ENCODE measurements at places on chromosomes 2 and 18. TPM values are rescaled to one million over a fixed set of nuclear protein-coding genes. Genes with fewer than 3 reads are reported as not detected.

UGT1A3 gene
- total RNA-seq: not detected

KLHL41 gene
- total RNA-seq: not detected

UGT1A8 gene
- total RNA-seq: not detected

- H3K36me3 ChIP-seq: peaks cover 3% of the 10 kb centered on the region
- no peak overlapping the region for H3K4me3 ChIP-seq
- no peak for DNase-seq
Measured at GRCh38 chr2:233423552-233423860, 69.2 kb downstream of the DGKD start.

DNA sequence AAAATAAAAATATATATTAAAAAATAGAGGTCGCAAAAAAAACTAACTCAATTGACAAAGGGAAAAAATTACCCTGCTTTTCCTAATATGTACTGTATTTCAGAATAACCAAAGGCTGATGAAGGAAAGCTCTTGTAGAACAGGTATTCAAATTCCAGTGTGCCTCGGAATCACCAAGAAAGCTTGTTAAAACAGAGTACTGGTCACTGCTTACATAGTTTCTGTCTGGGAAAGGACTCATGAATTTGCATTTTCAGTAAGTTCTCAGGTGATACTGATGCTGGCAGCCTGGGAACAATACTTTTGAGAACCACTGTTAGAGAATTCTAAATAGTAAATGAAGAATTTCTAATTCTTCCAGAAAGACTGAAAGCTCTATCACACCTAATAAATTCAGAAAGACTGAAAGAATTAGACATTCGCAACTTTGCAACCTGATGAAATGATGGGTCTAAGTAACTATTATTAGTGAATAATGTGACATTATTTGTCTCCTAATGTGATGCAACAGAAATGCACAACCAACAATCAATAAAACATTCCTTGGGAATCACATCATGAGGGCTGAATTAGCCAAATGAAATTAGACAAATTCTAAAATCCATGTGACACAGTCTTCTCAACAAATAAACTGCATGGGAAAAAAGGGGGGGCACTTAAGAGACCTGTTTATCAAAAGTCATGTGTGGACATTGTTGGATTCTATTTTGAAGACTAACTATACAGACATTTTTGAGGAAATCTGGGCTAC lies 21.9 kb downstream of the RPRD1A start:
- H3K4me3 ChIP-seq: no peak overlapping the region
- no peaks in the 10 kb centered on the region for H3K27me3 ChIP-seq
- H3K36me3 ChIP-seq: no peaks in the 10 kb centered on the region

DNA sequence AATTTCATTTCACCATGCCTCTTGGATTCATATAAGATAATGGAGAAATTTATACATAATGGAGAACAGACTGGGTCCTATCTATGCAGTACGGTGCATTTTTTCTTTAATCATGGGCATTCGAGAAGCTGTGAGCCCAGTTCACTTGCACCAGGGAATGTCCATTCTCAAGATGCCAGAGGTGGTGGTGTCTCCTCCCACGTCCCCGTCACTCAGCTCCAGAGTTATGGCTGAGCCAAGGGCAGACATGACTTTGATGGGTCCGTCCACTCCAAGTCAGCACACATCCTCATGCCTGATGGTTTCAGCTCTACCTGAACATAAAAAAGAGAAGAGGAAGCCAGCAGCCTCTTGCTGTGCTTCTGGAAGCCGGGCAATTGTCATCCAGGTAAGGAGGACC lies 42.1 kb upstream of the CREG2 start:
- DNase-seq: no peak
- no peak overlapping the region for H3K4me3 ChIP-seq
- H3K27me3 ChIP-seq: no peaks in the 10 kb centered on the region
- H3K4me1 ChIP-seq: peaks cover 11% of the 10 kb centered on the region
- H3K27ac ChIP-seq: no peak overlapping the region

DNA sequence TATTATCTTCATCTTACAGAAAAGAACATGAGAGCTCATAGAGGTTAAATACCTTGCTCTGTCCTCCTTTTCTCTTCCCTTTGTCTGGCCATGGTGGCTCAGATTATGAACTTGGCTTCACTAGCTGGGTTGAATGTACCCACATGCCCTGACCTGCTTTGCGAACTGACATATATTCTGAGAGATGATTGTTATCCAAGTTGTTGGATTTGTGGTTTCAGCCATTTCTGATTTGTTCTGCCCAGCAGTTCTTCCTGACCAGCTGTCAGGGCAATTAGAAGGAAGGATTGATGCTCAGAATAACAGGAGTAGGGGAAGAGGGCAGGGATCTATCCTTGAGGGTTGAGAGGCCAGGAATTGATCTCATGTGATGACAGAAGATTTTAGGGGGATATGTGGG lies 236.8 kb upstream of the FAM98A start:
- DNase-seq: no peak
- no peak overlapping the region for H3K4me3 ChIP-seq
- no peak overlapping the region for H3K27ac ChIP-seq
- H3K4me1 ChIP-seq: no peaks in the 10 kb centered on the region
- no peaks in the 10 kb centered on the region for H3K27me3 ChIP-seq

DNA sequence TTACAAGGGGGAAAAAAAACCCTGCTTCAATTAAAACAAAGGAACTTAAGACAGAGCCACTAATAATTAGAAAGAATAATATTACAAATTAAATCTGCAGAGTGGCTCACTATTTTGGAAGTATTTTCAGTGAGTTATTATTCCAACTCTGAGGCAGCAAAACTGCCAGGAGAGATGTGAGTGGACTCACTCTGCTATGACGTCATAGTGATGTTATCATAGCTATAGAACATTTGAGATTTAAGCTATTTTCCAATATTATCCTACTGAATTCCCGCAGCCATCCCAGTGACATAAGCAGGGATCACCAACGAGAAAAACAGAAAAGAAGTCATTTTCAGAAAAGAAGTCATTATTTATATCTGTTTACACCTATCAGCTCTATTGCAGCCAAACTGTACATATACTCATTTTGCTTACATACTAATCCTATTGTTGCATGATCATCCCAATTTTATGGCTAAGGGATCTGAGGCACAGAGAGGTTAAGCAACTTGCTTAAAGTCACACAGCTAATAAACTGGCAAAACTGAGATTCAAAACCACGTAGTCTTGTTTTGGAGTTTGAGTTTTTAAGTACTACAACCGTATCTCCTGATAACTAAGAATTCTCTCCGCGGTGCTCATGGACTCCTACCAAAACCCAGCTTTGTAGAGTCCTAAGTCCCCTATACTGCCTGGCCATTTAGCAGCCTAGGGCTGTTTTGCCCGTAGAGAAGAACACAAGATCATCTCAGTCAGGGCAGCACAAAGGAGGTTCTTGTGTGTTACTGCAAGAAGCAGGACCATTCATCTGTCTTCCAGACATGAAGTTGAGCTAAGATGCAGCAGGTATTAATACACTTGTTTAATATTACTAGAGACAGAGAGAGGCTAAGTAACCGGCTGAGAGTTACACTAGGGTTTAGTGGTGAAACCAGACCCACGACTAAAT lies 299.8 kb downstream of the TCF4 start:
- H3K27me3 ChIP-seq: no peaks in the 10 kb centered on the region
- no peak overlapping the region for H3K4me3 ChIP-seq
- no peak overlapping the region for H3K27ac ChIP-seq
- peaks cover 4% of the 10 kb centered on the region for H3K4me1 ChIP-seq

- H3K4me3 ChIP-seq: no peak overlapping the region
- no peak overlapping the region for H3K27ac ChIP-seq
- H3K4me1 ChIP-seq: no peaks in the 10 kb centered on the region
- no peaks in the 10 kb centered on the region for H3K36me3 ChIP-seq
- DNase-seq: no peak
Measured at GRCh38 chr2:236284208-236284607, 20.0 kb upstream of the ASB18 start.

- DNase-seq: peak; percentile 93
- H3K4me1 ChIP-seq: peaks cover 45% of the 10 kb centered on the region
- no peak overlapping the region for H3K4me3 ChIP-seq
- no peaks in the 10 kb centered on the region for H3K36me3 ChIP-seq
- peak overlapping the region; percentile 93 for H3K27ac ChIP-seq
- H3K27me3 ChIP-seq: no peaks in the 10 kb centered on the region
Measured at GRCh38 chr2:65367524-65367923, 64.9 kb downstream of the SPRED2 start.

GRCh38 chr2:231810905-231811304 lies 24.7 kb downstream of the COPS7B start:
- peaks cover 6% of the 10 kb centered on the region for H3K4me1 ChIP-seq
- no peak overlapping the region for H3K4me3 ChIP-seq
- peaks cover 13% of the 10 kb centered on the region for H3K36me3 ChIP-seq
- H3K27me3 ChIP-seq: no peaks in the 10 kb centered on the region
- H3K27ac ChIP-seq: peak overlapping the region; percentile 36

DNA sequence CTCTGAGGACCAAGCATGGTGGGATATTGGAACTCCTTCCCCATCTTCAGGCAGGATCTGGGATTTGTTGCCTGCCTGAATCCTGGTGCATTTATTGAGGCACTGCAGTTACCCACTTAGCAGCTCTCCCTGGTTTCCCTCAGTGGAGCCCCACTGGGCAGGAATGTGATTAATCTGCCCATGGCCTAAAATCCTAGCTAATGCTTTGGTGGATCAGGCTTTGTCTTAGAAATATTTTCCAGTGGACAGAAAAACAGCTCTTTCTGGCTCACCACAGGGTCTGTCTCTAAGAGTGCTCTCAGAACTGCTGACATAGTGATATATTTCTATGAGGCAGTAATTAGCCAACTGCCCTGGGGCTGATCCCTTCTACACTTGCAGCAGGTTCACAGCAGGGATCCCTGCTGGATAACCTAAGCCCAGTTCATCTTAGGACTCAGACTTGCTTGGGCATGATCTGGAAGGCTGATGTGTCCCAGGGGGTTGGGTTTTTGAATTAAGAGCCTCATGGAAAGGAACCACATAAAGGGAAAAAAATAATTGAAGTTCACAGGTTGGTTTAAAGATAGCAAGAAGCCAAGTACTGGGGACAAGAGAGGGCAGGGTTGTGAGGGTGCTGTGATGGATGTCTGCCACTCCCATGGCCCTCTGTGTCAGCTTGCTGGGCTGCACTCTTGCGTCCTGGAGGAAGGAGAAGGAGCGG lies 44.3 kb upstream of the ZDBF2 start:
- no peaks in the 10 kb centered on the region for H3K27me3 ChIP-seq
- H3K4me3 ChIP-seq: no peak overlapping the region
- no peaks in the 10 kb centered on the region for H3K36me3 ChIP-seq
- H3K27ac ChIP-seq: no peak overlapping the region
- no peaks in the 10 kb centered on the region for H3K4me1 ChIP-seq

- H3K27me3 ChIP-seq: no peaks in the 10 kb centered on the region
- H3K36me3 ChIP-seq: no peaks in the 10 kb centered on the region
- no peak overlapping the region for H3K27ac ChIP-seq
- H3K4me1 ChIP-seq: no peaks in the 10 kb centered on the region
- no peak for DNase-seq
Measured at GRCh38 chr2:213545481-213545880, 261.2 kb downstream of the SPAG16 start.

DNA sequence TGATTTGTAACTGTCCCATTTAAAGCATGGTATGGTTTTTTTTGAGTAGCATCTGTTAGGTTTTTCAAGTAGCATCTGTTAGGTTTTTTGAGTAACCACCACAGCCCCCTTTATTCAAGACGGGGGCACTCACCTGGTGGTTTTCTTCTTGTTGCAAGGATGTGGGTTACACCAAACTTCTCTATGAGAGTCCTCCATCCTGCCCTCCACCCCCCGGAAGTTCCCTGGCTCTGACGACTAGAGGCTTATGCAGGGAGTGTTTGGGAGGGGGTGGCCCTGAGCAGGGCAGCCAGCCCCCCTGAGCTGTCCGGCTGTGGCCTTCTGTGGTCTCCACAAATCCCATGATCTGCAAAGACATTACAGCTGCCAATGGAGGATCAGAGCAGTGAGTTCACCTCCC lies 39.3 kb downstream of the MTCL1 start:
- peaks cover 28% of the 10 kb centered on the region for H3K4me1 ChIP-seq
- peaks cover 6% of the 10 kb centered on the region for H3K36me3 ChIP-seq
- DNase-seq: no peak
- no peaks in the 10 kb centered on the region for H3K27me3 ChIP-seq

- DNase-seq: peak; percentile 4
- no peaks in the 10 kb centered on the region for H3K36me3 ChIP-seq
- H3K4me3 ChIP-seq: no peak overlapping the region
- H3K27ac ChIP-seq: no peak overlapping the region
- no peaks in the 10 kb centered on the region for H3K27me3 ChIP-seq
- H3K4me1 ChIP-seq: no peaks in the 10 kb centered on the region
Measured at GRCh38 chr2:159855557-159856061, 57.6 kb upstream of the CD302 start.

DNA sequence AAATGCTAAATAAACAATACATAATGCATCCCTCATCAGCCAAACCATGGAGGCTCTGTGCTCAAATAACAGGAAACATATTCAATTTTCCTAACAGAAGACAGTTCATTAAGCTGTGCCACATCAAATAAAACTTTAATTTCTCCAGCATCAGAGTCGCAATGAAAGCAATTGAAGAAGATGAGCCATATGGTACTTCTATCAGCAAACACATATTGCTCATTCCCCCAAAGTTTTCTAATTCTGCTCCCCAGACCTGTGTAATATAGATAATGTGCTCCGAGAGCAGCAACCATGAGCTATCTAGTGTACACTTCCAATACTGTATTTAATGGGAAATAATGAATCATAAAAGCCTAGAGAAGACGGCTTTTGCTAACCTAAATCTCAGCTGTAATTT lies 263.2 kb downstream of the MEIS1 start:
- H3K4me1 ChIP-seq: no peaks in the 10 kb centered on the region
- no peak overlapping the region for H3K4me3 ChIP-seq
- no peak overlapping the region for H3K27ac ChIP-seq
- DNase-seq: no peak
- H3K27me3 ChIP-seq: no peaks in the 10 kb centered on the region

DNA sequence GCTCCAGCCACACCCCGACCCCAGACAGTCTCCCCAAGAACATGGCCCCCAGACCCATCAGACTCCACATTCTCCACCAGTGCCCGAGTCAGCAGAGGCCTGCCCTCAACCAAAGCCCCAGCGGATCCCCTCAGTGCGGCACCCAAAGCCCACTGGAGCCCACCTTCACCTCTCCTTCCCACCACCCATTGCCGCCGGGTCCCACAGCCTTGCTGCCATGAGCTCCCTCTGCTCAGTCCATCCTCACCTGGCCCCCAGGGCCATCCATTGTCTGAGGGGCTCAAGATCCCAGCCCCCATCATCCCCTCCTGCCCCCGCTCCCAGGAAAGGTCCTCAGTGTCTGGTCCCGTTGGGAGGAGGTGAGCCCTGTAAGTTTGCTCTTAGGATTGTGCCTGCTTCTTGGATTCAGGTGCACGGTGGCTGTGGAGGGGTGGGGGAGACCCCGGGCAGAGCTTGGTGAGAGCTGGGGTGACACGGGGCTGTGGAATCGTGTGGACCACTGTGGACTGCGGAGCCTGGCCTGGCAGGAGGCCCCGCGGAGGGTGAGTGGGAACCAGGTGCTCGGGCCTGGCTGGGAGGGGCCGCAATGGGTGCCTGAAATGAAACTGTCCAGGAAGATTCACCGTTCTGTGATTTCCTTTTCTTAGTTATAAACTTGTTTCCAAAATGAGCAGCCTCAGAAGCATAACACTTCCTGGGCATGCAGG lies 32.7 kb upstream of the GPC1 start:
- H3K27me3 ChIP-seq: no peaks in the 10 kb centered on the region
- no peaks in the 10 kb centered on the region for H3K36me3 ChIP-seq
- no peak overlapping the region for H3K4me3 ChIP-seq
